ENCODE measurements at places on chromosomes 4 and X.

DNA sequence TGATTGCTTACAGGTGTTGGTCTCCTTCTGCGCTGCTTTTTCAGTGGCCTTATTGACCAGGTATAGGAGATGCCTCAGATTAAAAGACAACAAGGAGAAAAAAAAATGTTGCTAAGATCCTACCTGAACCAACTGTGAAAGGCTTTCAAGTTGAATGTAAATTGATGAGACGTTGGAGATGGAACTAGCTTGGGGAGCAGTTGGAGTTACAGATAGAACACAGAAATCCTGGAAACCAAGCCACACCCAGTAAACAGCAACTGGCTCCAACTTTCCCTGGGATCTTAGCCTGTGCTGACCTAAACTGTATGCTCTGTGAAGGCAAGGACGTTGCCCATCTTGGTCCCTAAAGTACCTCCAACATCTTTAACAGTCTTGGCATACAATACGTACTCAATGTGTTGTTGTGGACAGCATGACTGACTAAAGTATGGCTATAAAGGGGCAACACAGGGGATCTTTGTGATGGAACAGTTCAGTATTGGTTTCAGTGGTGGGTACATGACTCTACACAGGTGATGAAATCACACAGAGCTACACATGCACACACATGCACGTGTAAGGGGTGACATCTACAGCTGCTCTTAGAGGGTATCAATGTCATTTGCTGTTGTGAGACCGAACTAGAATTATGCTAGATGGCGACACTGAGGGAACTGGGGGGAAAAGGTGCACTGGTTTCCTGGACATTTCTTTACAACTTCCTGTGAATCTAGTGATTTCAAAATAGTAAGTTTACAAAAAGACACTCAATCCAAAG is 22.3 kb downstream of the GAB3 start:
- no peak for DNase-seq

DNA sequence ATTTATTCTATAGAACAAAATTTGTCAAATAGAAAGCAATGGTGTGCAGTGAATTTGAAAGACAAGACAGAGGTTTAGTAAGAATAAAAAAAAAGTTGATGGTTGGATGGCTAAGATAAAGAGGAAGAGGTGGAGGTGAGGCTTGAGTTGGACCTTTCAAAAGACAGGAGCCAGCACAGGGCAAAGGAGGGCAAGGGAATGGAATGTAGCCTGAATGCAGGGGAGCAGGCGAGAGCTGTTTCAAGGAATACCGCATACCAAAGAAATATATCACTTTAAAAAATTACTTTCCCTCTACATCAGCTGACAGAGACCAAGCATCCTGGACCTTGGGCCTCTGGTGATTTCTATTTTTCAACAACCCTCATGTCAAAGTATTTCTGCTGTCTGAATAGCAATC is 38.0 kb upstream of the CXXC4 start:
- DNase-seq, result no peak

GRCh38 chrX:9770319-9770718 is 4.7 kb upstream of the GPR143 start:
- no peak for DNase-seq

DNA sequence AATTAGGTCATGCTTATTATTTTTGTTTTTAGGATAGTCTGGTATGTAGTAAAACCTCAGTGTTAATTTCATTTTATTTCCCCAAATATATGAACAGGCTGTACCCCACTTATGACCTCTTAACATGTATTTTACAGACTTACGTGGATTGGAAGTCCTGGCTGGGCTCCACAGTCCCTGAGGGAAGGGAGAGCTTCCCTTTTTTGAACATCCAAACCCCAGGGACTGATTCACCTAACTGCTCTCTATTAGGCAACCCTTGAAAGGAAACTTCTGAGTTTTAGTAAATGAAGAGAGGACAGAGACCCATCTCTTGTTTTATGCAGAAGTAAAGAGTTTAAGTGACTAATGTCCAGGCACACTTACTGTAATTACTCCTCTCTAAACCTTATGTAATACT is 233.1 kb upstream of the SPRY1 start:
- DNase-seq, result no peak

GRCh38 chr4:98222306-98222705 is 38.9 kb upstream of the RAP1GDS1 start:
- no peak for DNase-seq

- DNase-seq, result no peak
Observed at GRCh38 chr4:6951880-6952381, 42.3 kb downstream of the TBC1D14 start.

- no peak for DNase-seq
Observed at GRCh38 chr4:67894659-67895058, 10.9 kb upstream of the TMPRSS11D start.

- DNase-seq, result peak; percentile 6
Observed at GRCh38 chrX:155766321-155766720, 114.8 kb upstream of the VAMP7 start.

DNA sequence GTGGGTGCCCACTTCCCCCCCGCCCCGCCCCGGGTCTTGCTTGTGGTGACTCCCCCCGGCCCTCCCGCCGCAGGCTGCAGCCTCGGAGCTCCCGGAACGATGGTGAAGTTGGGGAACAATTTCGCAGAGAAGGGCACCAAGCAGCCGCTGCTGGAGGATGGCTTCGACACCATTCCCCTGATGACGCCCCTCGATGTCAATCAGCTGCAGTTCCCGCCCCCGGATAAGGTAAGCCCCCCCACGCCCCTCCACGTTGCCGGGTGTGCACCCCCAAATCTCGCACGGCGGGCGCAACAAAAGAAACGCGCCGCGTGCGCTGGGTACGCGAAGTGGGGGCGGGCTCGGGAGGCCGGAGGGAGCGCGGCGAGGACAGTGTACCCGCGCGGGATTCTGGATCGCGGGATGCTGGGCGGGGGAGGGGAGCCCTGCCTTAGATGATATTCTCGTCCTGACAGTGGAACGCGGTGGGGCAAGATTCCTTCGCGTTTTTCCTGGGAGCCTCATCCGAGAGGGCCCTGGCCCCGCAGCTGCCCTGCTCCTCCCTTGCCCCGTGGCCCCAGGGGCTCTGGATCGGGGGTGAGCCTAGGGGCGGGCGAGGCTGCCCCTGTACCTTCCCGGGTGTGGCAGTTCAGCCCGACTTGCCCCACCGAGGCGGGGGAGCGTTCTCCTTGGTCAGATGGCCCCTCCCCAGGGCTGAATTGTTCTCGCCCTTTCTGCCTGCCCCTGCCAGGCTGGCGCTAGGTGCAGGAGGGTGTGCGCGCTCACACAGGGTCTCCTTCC is 819 bp downstream of the NSG1 start:
- DNase-seq, result peak; percentile 41

DNA sequence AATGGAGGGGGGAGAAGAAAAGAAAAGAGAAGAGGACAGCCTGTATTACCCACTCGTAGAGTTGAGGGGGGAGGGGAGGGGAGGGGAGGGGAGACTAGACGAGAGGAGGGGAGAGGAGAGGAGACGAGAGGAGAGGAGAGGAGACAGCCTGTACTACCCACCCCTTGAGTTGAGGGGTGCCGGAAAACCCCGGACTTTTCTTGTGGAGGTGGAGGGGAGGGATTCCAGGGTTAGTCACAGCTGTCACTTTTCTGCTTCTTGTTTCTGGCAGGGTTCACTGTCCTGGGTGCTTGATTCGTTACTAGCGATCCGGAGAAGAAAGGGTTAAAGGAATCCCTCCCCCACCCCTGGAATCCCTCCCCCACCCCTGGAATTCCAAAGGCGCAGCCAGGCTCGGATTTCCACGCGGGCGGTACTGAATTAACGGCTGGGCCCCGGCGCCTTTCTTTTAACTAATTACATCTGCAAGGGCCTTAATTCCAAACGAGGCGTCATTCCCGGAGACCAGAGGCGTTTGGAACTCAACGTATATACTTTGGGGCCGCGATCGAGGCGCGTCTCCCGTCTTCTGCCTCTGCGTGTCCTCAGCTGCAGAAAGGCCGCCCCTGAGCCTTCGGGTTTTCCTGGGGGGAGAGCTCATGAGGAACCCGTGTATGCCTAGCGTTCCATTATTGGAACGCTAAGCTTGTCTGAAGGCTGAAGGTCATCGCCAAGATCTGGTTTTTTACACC is 20.1 kb upstream of the CSF2RA start:
- DNase-seq, result no peak

GRCh38 chr4:165464813-165465381 is 86.1 kb downstream of the CPE start:
- peak; percentile 63 for DNase-seq

- peak; percentile 61 for DNase-seq
Observed at GRCh38 chr4:48905363-48906015, 1.1 kb downstream of the OCIAD2 start.

- no peak for DNase-seq
Observed at GRCh38 chr4:7988437-7988836, 48.8 kb upstream of the AFAP1 start.

DNA sequence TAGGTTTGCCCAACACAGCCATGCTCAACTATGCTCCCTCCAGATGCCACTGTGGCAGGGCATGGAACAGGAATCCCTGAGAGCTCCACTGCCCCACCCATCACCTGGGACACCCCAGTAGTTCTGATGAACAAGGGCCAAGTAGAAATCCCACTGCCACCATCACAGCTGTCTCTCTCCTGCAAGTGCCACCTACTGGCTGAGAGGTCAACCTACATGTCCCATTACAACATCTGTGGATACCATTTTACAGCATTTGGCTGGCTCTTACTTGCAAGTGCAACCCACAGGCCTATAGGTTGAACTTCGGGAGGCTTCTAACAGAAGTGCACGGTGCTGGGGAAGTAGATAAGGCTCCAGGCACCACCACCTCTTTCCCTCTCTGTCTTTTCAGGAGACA is 142.5 kb downstream of the CXXC4 start:
- DNase-seq, result no peak

- no peak for DNase-seq
Observed at GRCh38 chr4:110994781-110995180, 371.9 kb upstream of the PITX2 start.

DNA sequence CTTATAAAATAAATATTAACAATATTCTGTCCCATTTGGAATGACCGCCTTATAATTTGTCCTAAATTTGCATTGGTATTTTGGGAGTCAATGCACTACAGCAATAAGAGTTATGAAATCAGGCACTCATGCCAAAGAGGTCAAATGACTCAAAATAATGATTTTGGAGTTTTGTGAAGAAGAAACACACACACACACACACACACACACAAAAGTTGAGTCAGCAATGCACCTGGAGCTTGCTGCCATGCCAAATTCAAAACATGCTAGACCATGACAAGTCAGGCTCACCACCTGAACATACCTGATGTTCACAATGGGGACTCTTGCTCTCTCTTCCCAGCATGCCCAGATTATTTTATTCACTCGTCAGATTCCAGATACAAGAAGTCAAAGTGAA is 56.7 kb downstream of the PROM1 start:
- no peak for DNase-seq

DNA sequence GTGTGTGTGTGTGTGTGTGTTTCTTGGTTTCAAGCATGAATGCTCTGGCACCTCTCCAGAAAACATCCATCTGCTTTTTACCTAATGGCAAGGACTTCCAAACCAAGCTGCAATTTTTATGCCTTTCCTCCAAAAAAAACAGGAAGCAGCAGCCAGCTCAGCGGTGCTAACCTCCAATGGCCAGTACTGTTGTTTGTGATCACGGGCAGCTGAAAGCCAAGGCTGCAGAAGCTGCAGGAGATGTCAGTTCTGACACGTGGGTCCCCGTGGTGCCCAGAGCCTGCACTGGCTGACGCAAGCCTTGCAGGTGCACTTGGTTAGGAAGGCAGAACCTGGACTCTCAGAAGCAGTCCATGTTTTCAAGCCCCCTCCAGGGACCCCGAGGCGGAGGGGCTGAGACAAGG is 313.6 kb upstream of the DDX53 start:
- DNase-seq, result peak; percentile 79

All from astrocyte of the hippocampus (primary cell).